ENCODE measurements at places on chromosomes 5 and 9.

DNA sequence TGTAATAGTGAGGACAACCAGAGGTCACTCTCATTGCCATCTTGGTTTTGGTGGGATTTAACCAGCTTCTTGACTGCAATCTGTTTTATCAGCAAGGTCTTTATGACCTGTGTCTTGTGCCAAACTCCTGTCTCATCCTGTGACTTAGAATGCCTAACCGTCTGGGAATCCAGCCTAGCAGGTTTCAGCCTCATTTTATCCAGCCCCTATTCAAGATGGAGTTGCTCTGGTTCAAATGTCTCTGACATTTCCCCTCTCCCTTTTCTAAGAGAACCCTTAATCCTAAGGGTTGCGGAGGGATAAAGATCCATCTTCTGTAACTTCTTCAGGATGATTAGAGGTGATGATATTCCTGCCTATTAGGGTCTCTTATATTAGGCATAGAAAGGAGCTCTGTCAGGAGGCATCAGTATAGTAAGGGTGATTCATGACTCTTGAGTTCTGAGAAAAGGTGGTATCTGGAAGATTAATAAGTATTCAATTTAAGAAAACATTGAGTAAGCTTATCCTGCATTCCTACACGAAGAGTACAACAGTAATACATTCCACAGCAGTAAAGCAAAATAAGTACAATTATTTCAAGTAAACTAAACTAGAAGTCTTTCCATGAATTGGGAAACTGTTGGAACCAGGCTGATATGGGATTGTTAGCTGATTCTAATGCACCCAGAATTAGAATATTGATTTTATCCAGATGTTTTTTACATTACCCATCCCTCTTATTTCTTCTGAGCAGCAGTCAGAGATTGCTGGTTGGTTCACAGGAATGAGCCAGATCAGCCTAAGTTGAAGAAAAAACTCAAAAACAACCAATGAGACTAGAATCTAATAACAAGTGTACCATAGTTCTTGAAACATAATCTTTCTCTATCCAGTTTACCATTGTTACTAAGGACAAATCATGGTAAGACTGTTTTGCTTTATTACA is 39.9 kb downstream of the SHC3 start:
- no peak for DNase-seq

GRCh38 chr9:4164356-4164755 is 135.5 kb downstream of the GLIS3 start:
- DNase-seq, result no peak

GRCh38 chr5:111158105-111158744 is 66.0 kb upstream of the CAMK4 start:
- DNase-seq, result peak; percentile 47

DNA sequence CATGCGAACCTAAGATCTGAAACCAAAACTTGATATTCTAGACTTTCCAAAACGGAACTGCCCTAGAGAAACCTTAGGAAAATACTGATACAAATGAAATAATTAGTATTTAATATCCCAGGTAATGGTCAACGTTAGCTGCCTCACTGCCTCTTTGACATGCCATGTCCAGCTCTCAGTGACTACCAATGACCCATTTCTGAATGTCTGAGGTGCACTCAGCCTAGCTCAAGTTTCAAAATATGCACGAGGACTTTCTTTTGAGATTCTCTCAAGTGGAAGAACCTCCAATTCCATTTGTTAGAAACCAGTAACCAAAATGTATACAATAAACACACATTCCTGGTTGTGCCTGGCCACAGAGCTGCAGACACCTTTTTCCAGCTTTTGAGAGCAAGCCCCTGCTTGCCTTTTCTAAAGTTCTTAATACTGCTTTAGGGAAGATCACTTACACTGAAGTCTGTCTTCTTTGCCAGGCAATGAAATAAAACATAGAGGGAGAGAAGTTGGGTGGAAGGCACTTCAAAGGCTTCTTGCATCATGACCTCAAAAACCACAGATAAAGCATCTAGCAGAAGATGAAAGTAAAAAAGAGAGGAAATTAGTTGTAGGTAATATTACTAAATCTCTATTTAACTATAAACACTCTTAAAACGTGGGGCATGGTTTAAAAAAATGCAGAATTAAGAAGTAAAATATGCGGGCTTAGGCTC is 87.9 kb downstream of the MRPS27 start:
- DNase-seq, result no peak

- DNase-seq, result no peak
Measured at GRCh38 chr9:128720841-128721486, 3.0 kb downstream of the ZDHHC12 start.

DNA sequence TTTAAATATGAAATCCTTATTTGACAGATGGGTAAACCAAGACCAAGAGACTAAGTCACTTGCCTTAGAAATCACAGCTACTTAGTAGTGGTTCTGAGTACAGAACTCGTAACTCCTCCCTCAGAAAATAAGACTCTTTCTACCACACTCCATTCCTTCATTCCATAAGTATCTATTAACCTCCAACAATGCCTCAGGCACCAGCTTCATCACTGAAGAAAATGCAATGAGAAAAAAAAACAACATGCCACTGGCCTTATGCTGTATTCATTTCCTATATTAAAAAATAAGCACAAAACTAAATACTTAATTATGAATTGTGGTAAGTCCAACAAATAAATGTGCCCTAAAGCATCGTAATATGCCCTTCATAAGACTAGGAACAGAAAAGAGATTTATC is 13.5 kb upstream of the FREM1 start:
- no peak for DNase-seq

GRCh38 chr9:34097865-34098264 is 28.6 kb downstream of the DCAF12 start:
- DNase-seq, result no peak

- DNase-seq, result no peak
Measured at GRCh38 chr9:126939821-126940221, 25.2 kb downstream of the RALGPS1 start.

DNA sequence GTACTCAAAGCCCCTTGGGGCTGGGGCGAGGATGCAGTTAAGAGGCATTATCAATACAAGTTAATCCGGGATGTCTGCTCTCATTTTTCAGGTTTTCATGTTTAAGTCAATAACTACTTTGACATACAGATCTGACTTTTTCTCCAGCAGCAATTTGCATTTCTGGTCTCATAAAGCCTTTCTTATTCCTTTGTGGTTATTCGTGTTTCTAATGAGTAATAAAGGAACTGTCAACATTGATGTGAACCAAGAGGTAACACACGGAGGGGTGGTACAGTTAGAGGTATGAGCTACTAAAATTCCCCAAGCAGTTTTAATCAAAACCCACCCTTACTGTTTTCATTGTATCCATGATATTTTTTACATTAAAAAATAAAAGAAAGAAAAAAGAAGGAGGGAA is 138.0 kb upstream of the NFIB start:
- DNase-seq, result no peak

DNA sequence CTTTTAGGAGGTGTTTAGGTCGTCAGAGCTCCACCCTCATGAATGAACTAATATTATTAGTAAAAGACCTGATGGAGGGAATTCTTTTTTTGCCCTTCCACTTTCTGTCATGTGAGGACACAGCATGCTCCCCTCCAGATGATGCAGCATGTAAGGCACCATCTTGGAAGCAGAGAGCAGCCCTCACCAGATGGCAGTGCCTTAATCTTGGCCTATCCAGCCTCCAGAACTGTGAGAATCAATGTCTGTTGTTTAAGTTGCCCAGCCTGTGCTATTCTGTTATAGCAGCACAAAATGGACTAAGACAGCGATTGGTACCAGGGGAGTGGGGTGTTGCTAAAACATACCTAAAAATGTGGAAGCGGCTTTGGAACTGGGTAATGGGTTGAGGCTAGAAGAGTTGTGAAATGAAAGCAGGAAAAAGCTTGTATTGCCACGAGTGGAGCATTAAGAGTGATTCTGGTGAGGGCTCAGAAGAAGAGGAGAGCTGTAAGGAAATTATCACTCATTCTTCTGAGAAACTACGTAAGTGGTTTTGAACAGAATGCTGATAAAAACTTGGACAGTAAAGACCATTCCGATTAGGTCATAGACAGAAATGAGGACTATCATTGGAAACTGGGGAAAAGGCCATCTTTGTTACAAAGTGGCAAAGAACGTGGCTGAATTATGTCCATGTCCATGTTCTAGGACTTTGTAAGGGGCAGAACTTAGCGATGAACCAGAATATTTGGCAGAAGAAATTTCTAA is 28.6 kb downstream of the PTPDC1 start:
- DNase-seq, result no peak

DNA sequence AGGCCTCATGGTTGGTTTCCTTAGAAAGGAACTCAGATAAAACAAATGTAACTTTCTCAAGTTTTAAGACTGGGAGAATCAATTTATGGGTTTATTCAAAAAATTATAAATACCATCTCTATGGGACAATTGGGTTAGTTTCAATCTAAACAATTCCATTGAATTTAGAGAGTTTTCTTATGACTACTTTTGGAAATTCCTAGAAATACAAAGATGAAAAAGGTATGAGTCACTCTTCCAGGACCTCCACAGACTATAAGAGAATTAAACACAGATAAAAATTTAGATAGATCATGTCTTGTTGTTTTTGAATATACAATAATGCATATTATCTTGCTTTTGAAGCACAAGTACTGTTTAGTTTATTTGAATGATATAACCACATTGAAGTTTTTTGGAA is 188.7 kb downstream of the CHSY3 start:
- DNase-seq, result no peak

GRCh38 chr5:1652873-1653697 is 129.3 kb upstream of the LPCAT1 start:
- DNase-seq, result no peak

DNA sequence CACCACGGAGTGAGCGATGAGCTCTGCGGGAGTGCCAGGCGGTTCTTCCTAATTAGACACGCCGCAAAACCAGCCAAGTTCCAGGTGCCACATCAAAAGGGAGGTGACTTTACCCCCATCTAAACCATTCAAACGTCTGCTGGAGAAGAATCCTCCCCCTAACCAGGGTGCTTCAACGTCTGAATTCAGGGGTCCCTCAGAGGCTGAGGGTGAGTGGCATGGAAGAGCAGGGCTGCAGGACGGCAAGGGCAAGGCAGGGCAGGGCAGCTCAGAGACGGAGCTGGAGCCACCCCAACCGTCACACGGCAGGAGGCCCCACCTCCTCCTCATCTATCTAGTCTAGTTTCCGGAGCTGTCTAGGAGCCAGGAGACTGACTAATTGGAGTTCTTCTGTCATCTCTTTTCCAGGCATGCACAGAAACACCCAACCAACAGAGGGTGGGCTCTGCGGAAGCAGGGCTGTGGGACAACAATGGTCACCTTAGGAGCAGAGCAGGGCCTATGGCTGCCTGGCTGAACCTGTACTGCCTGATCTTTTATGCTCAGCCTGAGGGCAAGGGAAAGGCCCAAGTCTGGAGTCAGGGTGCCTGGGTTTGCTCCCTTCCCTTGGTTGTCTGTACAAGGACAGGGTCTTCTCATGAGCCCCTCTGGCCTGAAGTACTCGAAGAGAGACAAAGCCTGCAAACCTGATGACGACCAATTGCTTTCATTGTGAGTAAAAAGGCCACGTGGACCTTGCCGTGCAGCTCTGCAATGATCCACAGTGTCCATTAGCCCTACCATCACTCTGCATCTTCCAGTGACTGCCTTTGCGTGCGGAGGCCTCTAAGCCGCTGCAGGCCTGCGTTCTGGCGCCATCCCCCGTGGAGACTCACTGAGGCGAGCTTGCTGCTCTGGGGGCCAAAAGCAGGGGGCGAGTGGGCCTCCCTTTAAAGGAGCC is 81.0 kb upstream of the SLC25A51 start:
- DNase-seq, result no peak

DNA sequence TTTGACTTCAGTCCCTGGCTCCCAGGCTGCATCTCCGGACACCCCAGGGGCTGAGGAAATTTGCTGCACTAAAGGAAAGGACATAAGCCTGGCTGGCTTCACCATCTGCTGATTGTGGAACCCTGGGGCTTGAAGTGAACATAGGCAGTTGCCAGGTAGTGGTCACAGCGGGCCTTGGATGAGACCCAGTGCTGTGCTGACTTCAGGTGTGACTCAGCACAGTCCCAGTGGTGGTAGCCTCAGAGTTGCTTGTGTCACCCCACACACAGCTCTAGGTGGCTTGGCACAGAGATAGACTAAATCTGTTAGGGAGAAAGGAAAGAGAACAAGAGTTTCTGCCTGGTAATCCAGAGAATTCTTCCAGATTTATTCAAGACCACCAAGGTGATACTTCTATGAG is 36.1 kb upstream of the RUSC2 start:
- no peak for DNase-seq

DNA sequence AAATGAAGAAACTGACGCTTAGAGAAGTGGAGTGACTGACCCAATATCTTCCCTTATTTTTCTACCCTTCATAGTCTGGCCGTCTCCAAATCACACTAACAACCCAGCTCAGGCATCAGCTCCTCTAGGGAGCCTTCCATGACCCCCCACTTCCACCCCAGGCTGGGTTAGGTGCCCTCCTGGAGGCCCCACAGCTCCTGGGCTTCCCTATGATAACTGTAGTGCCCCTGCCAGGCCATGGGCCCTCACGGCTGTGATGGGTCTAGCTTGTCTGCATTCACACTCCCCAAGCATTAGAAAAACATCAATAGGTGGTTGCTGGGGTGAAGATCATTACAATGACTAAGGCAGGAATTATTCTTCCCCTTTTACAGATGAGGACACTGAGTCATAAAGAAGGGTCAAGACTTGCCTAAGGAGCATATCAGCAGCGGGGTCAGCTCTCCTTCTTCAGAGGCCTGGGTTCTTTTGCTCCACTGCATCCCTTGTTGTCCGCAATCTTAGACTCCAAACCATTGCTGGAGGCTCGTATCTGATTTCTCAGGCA is 7.3 kb downstream of the CORO2A start:
- no peak for DNase-seq

Data from activated naive CD8-positive, alpha-beta T cell treated with anti-CD3 and anti-CD28 coated beads, Interleukin-2, amount 10 ng/mL, durations not matched to agents 7 days and 5 days (primary cell).